Activated T-helper 1 cell treated with anti-CD3 and anti-CD28 coated beads, Interleukin-12 subunit alpha, Interleukin-12 subunit beta, Interleukin-2, Interleukin-4 antibody, amounts not matched to agents 30 ng/mL and 10 ng/mL and 1 ng/mL, durations not matched to agents 14 hours and 24 hours and 36 hours (primary cell): ENCODE measurements at places on chromosomes 6 and 20.

GRCh38 chr20:25626779-25627178 is 3.0 kb upstream of the NANP start:
- DNase-seq: no peak

DNA sequence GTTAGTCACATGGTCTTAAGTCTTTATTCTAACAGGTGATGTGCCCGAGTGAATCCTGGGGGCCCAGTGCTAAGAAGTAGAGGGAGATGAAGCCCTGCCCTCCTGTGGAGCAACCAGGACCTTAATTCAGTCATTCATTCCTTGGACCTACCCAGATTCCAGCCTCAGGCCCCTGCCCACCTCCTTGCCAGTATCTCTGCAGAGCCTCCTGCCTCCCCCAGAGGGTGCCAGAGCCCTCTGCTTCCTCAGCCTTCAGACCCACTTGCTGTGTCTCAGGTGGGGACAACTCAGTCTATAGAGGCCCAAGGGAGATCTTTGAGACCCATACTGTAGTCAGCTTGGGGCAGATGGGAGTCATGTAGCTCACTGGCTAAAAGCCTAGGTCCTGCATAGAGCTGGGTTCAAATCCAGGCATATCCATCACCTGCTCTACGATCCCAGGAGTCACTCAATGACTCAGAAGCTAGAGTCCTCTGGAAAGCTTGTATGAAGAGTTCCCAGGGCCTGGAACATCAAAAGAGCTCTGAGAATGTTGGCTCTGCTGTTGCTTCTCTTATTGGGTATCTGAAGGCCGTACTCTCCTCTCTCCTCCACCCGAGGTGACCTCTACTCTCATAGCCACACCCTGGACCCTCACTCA is 3.9 kb upstream of the SIGLEC1 start:
- DNase-seq: no peak

GRCh38 chr20:3660262-3661059 is 2.7 kb downstream of the GFRA4 start:
- no peak for DNase-seq

- no peak for DNase-seq
These were observed 4.0 kb upstream of the SLC23A2 start for GRCh38 chr20:5005326-5005725.

DNA sequence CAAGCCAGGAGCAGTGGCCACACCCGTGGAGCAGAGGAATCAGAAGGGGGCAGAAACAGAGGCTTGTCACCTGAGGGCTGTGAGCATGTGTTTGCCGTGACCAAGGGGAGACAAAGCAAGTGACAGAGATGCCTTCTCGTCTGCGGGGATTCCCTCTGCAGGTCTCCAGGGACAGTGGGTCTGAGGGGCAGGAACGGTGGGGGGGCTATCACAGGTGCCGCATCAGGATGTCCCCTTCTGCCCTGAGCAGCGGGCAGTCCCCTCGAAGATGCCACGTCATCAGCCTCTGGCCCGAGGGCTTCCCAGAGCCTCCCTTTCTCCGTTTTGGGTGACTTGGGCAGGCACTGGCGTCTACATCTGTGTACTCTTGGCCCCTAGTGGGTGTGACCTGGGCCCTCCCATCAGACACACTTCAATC is 338.7 kb downstream of the PREX1 start:
- DNase-seq: no peak

- no peak for DNase-seq
These were observed 7.5 kb upstream of the TBX18 start for GRCh38 chr6:84771756-84772356.

GRCh38 chr6:157021344-157021992 is 244.3 kb downstream of the ARID1B start:
- DNase-seq: peak; percentile 88

GRCh38 chr20:33636776-33637175 is 25.4 kb upstream of the C20orf144 start:
- no peak for DNase-seq

DNA sequence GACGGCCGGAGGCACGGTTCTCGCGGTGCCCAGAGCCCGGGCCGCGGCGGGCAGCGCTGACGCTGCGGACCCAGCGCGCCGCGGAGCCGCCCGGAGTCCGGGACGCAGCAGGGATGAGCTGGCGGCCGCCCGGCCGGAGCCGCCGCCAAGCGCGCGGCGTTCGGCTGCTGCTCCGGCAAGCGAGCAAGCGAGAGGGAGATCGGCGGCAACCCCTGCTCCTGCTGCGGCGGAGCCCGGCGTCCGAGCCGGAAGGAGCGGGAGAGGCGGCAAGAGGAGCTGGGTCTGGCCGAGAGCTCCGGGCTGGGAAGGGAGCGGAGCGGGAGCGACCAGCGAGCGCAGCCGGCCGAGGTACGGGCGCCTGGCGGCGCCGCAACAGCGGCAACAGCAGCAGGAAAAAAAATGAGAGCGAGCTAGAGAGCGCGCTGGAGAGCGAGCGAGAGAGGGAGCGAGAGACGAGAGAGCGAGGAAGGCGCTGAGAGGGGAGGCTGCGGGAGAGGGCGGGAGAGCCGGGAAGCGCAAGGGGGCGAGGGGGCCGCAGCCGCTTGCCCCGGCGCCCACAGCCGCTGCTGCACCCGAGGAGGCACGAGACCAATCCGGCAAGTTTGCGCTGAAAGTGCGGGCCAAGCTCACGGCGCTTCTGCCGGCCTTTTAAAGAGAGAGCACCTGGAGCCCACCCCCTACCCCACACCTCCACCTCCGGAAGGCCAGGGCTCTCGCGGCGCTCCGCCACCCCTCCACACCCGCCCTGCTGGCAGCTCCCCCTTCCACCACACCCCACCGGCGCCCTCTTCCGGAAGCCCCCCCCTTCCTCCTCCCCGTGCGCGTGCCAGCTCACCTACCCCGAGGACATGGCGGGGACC is 496 bp downstream of the GRM4 start:
- no peak for DNase-seq

- DNase-seq: no peak
These were observed 3.5 kb upstream of the DDR1 start for GRCh38 chr6:30880698-30881252.

DNA sequence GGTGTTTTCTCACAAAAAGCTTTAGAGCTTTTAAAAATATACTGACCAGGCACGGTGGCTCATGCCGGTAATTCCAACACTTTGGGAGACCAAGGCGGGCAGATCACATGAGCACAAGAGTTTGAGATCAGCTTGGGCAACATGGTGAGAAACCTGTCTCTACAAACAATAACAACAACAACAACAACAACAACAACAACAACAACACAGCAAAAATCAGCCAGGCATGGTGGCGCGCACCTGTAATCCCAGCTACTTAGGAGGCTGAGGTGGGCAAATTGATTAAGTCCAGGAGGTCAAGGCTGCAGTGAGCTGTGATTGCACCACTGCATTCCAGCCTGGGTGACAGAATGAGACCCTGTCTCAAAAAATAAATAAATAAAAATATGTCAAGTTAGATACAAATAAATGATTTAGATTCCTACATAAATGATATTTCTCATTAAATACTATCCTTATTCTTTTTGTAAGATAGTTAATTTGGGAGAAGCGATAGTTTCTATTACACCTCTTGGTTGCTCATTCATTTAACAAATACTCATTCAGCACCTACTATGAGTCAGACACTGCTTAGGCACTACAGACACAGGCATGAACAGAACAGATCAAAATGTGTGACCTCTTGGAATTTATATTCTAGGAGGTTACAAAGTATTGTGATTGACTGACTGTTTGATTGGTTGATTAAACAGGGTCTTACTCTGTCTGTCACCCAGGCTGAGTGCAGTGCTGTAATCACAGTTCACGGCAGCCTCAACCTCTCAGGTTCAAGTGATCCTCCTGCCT is 83.5 kb upstream of the BEND3 start:
- no peak for DNase-seq

- no peak for DNase-seq
These were observed 23.9 kb downstream of the ZNF337 start for GRCh38 chr20:25672659-25673235.
